CD8-positive, alpha-beta memory T cell (primary cell): ENCODE measurements at places on chromosomes 5 and 9. TPM values are rescaled to one million over a fixed set of nuclear protein-coding genes. Genes with fewer than 3 reads are reported as not detected.

GFI1B gene
- not detected for total RNA-seq

GRCh38 chr9:33017283-33018041, 7.6 kb upstream of the DNAJA1 start:
- H3K27me3 ChIP-seq: no peaks in the 10 kb centered on the region
- no peak overlapping the region for H3K4me3 ChIP-seq
- no peak overlapping the region for H3K27ac ChIP-seq
- DNase-seq: no peak
- H3K4me1 ChIP-seq: no peaks in the 10 kb centered on the region

- peak overlapping the region; percentile 79 for H3K27ac ChIP-seq
- no peaks in the 10 kb centered on the region for H3K36me3 ChIP-seq
- peak overlapping the region; percentile 78 for H3K4me3 ChIP-seq
- no peak for DNase-seq
- no peaks in the 10 kb centered on the region for H3K27me3 ChIP-seq
Observed at GRCh38 chr9:19231904-19232822, 1.7 kb downstream of the DENND4C start.

DNA sequence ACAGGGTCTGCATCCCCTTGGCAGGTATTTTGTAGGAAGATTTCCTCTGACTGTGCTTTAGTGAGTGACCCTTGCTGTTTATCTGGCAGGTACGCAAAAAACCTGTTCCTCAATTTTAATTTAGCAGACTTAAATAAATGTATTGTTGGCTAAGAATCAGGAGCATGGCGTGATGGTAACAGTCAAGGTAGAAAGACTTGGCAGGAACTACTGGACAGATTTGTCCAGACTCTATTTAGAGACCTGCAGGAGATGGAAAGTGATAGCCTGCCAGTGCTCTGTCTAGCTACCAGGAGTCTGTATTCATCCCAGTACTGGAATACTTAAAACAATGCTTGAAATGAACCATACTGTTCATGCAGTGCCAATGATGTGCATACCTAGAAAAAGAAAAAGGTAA, 78.8 kb upstream of the MAST4 start:
- no peak overlapping the region for H3K4me3 ChIP-seq
- H3K27ac ChIP-seq: no peak overlapping the region
- H3K4me1 ChIP-seq: no peaks in the 10 kb centered on the region
- DNase-seq: no peak
- H3K27me3 ChIP-seq: no peaks in the 10 kb centered on the region

DNA sequence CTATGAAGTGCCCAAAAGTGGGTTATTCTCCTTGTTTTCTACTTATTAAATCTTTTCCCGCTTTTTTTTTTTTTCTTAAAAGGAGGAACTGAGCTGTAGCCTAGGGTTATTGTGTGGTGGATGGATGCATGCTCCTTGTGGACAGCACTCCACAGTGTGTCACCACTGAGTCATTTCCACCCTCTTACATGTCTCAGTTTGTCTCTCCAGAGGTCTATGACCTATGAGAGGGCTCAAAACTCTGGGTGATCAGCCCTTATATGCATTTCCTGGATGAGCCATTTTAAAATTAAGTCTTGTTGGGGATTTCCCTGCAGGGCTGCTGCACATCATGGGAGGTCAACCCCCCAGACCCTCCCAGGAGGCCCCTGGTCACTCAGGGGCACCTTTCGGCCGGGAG, 102.2 kb upstream of the MOCS2 start:
- H3K36me3 ChIP-seq: no peaks in the 10 kb centered on the region
- no peaks in the 10 kb centered on the region for H3K27me3 ChIP-seq
- no peak for DNase-seq
- no peaks in the 10 kb centered on the region for H3K4me1 ChIP-seq
